ENCODE measurements at places on chromosomes 13 and 19. TPM values are rescaled to one million over a fixed set of nuclear protein-coding genes. Genes with fewer than 3 reads are reported as not detected.

SIGLEC10 gene
- total RNA-seq: 3.1 TPM

ZNF90 gene
- 3.7 TPM for total RNA-seq

HCST gene
- 1.9 TPM for total RNA-seq

DNA sequence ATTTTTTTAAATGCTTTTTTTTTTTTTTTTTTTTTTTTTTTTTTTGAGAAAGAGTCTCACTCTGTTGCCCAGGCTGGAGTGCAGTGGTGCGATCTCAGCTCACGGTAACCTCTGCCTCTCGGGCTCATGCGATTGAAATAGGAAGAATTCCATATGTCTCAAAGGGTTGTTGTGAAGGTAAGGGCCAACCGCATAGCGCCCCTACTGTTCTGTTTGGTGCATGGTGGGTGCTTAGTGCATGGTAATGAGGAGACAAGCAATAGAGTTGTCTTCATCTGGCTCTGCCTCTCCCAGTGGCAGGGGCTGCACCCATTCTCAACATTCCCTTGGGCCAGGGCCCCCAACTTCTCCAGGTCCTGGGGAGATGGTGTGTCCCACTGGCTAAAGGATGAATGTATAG is 68.7 kb downstream of the RASL11A start:
- DNase-seq: no peak

- no peak for DNase-seq
Observed at GRCh38 chr13:52452470-52452869, 2.0 kb upstream of the VPS36 start.

DNA sequence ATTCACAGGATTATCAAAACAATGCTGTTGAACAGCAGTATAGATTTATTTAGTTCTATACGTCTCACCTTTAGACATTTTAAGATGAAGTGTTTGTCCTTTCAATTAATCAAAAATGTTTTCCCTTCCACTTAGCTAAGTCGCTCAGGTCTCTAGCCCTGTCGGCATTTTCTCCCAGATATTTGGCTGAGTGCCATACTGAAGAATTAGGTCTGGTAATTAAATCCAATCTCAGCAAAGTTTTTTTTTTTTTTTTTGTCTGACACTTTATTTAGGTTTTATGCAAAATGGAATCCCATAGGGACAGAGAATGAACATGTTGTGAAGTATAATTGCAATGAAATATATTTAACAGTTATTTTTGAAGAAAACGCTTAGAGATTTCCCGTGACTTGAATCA is 44.1 kb downstream of the RFC3 start:
- no peak for DNase-seq

DNA sequence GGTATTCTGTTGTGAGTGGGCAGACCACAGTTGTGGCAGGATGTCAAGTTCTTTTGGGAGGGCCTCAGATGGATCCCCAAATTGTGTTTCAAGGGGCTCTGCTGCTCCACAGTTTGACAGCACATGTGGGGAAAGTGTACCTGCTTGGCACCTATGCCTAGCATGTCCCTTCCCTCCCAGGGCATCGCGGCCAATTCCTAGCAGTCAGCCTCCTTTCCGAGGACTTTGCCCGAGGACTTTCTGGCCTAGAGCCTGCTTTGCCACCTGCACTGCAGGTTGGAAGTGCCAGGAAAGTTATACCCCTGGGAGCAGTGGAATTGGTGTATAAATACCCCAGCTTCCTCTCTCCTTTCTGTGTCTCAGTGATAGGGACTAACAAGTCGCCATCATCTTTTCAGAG is 11.9 kb upstream of the GPR12 start:
- DNase-seq: no peak

GRCh38 chr13:73622381-73622780 is 511.8 kb downstream of the KLF12 start:
- DNase-seq: no peak

- peak; percentile 7 for DNase-seq
Observed at GRCh38 chr19:50244695-50245094, 41.3 kb downstream of the MYH14 start.

GRCh38 chr13:33454844-33455705 is 169.5 kb upstream of the STARD13 start:
- no peak for DNase-seq

DNA sequence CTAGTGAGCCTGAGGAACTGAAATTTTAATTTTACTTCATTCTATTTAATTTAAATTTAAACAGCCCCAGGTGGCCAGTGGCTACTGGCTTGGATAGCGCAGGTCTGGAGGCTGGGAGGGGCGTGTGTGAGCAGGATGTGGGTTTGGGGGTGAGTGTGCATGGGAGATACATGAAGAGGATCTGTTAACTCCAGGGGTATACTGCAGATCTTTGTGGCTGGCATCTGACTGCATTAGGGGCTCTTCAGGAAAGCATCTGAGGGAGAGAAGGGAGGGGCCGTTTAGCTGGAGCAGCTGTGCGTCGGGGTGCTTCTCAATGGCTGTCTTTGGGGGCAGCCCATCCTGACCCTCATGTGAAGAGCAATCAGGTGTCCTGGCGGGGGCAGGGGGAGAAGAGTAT is 6.8 kb downstream of the SHANK1 start:
- no peak for DNase-seq
